ENCODE measurements at places on chromosomes 12 and 14.

GRCh38 chr12:28631831-28632230 lies 441.6 kb downstream of the CCDC91 start:
- DNase-seq: no peak

- DNase-seq: no peak
These were observed 328.6 kb downstream of the PCNX1 start for GRCh38 chr14:71235875-71236274.

- DNase-seq: no peak
These were observed 241.8 kb upstream of the ATP2B1 start for GRCh38 chr12:89950421-89950820.

GRCh38 chr14:104240434-104241157 lies 102.2 kb downstream of the KIF26A start:
- no peak for DNase-seq

DNA sequence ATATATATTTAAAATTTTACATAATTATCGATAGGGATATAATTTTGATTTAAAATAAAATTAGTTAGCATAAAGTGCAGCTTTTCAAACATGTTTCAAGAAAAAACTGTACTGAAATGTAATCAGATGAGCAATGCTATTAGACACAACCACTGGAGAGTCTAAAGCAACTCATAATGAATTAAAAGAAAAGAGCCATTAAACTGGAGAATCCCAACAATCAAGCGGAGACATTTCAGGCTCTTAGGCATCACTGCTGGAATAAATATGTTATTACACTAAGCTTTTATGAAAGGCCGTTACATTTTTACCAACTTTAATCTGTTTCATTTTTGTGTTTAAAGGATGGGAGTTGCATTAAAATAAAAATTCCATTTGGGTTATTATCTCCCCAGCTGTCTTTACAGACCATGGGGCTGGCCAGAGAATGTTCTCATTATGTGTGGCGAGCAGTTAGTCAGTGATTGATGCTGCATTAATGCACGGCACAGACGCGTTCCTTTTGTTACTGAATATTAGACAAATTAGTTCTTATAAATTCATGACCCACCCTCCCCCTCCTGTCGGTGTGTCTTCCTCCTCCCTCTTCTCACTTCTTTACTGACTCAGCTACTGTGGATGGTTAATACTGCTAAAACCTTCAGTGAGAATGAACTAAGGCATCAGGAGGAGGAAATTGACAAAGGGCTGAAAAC lies 156.8 kb downstream of the PDZRN4 start:
- DNase-seq: no peak

DNA sequence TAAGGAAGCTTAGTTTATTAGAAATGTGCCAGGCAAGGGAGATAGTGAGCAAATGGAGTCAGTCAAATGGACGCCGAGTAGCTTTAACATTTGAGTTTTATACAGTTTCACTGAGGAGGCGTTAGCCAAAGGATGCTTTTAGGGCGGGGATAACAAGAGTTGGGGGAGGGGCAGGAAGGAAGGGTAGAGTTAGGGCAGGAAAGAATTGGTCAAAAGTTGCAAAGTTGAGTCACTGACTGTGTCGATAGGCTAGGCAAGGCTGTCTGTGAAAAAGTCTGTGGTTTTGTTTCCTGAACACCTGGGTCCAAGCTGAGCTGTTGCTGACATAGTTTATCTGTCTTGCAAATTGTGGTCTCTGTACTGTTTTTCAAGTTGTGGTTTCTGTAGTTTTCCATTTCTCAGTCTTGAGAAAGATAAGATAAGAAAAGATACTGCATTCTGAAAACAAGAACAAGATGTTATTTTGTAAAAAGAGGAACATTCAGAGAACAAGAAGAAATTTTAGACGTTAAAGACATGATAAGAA lies 62.6 kb upstream of the RESF1 start:
- peak; percentile 84 for DNase-seq

- no peak for DNase-seq
These were observed 146.4 kb downstream of the EMP1 start for GRCh38 chr12:13342971-13343370.

DNA sequence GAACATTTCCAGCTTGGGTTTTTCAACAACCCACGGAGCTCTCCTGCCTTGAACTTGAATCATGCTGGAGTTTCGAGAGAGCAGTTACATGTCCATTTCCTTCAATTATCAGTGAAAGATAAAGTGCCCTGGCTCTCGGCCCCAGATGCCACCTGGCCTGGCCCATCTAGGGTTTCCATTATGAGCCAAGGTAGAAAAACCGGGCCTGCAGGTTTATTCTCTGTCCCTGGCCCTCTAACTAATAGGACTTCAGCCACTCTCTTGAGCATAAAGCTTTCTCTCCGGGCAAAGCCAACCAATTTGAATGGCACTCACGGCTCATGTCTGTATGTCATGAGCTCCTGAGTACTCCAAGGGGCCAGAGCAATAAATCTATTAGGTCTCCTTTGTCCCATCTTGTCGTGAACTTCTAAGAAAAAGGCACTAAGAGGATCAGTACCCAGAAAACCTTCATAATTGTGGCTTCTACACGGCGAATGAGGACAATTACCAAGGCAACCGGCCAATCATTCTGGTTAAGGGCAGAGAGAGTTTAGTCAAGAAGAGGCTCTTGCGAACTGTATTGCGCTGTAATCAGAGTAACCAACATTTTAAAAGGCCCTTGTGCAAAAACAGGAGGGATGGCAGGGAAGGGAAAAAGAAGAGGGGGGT lies 392.3 kb downstream of the MED13L start:
- DNase-seq: no peak

DNA sequence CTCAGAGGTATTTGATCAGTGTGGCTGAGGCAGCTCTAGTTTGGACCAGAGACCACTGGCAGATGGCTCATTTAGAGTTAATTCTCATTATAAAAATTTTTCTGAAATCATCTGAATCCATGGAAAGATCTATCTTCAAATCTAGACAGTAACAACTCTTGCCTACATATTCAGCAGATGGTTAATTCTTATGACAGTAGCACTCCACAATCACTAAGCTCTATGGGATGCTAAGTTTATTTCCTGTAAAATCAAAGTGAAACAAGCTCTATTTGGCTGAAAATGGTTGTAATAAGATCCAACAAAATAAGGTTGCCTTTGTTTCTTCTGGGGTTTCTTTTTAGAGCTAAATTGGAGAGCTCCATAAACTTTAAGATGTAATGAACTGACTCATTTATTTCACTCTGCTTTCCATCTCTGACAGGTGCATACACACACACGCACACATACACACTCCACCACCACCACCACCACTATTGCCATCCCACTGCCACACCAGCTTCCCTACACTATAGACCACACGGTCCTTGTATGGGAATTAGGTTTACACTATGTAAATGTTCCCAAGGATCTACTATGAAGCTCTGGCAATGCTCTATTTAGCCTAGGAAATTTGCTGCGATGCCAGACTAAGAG lies 293.1 kb downstream of the RPAP3 start:
- DNase-seq: no peak

- DNase-seq: no peak
These were observed 47.6 kb downstream of the RIMBP2 start for GRCh38 chr12:130668286-130669204.

- peak; percentile 82 for DNase-seq
These were observed at the start of gene FKBP4 for GRCh38 chr12:2794736-2795289. FKBP4 (plus strand) TSS chr12:2794970; CDS start chr12:2795140, 170 bp downstream.
